SK-N-MC (cell line): ENCODE measurements at places on chromosomes 4 and X.

- no peak for DNase-seq
These were observed 246.9 kb downstream of the PAPSS1 start for GRCh38 chr4:107473126-107473525.

- peak; percentile 53 for DNase-seq
These were observed 52.8 kb downstream of the FAM47C start for GRCh38 chrX:37060999-37061398.

- DNase-seq: no peak
These were observed 106.1 kb downstream of the RASL11B start for GRCh38 chr4:52968241-52968640.

DNA sequence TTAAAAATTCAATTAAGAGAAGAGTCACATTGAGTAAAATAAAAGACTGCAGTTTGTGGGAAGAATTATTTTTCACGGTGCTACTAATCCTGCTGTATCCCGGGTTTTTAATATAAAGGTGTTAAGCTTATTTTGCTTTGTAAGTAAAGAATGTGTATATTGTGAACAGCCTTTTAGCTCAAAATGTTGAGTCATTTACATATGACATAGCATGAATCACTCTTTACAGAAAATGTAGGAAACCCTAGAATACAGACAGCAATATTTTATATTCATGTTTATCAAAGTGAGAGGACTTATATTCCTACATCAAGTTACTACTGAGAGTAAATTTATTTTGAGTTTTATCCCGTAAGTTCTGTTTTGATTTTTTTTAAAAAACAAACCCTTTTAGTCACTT is 39.7 kb downstream of the IRS4 start:
- no peak for DNase-seq

DNA sequence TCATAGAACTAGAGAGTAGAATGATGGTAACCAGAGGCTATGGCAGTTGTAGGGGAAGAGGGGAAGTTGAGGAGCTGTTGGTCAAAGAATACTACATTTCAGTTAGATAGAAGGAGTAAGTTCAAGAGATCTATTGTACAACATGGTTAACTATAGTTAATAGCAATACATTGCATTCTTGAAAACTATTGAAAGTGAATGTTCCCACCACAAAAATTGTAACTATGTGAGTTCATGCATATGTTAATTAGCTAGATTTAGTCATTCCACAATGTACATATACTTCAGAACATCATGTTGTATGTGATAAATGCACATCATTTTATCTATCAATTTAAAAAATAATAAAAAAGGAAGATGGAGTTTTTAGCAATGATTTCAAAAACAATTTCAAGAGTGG is 125.3 kb upstream of the IL15 start:
- no peak for DNase-seq

DNA sequence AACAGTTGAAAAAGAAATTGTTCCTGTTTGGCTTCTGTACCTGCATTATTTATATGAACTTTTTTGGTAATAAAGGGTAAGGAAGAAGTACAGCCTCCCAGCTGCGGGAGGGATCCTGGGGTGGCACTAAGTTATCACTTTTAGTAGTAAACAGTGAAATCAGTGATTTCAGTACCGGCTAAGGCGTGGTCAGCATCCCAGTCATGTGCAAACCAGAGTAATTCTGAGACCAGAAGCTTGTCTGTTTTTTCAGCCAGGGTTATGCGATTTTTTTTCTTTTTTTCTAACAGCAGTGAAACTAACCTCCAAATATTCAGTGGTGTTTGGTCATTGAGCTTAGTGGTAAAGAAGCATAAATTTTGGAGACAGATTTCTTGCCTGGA is 3.3 kb downstream of the EGF start:
- no peak for DNase-seq

GRCh38 chrX:98607739-98608138 is 1724.0 kb downstream of the RPA4 start:
- no peak for DNase-seq

GRCh38 chr4:18192901-18193300 is 171.3 kb upstream of the LCORL start:
- DNase-seq: no peak

- no peak for DNase-seq
These were observed 1.3 kb upstream of the PDE6B start for GRCh38 chr4:623914-624566.
